ENCODE measurements at places on chromosomes 2 and 18.

GRCh38 chr18:74613381-74613780 lies 15.7 kb downstream of the ZNF407 start:
- DNase-seq, result no peak

DNA sequence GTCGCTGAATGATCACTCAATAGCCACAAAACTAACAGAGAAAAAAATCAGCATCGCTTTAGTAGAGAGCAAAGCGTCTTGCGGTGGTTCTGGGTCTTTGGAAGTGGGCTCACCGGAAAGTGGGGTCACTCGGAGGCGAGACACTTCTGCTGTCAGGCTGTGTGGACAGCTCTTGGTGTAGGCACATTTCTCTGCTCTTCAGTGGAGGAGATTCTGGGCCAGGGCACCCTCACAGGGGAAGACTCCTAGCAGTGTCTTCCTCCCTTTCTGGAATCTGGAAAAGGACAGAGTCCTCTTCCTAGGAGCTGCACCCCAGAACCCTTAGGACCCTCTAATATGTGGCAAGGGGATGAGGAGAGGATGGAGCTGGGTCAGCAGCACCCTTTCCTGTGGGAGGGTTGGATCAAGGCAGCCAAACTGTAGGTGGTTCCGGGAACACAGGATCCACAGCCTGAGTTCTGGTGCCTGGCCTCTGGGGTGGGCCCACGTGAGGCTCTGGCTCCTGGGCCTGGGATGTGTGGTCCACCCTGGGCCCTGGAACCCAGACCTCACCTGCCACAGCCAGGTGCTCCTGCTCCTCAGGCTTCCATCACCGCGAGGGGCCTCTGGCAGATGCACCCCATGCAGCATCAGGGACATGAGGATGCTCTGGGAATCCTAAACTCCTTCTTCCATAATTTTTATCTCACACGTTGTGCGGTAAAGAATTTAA lies 25.1 kb downstream of the GPR35 start:
- DNase-seq, result no peak

GRCh38 chr2:53765767-53766166 lies 1.8 kb upstream of the CHAC2 start:
- DNase-seq, result no peak

DNA sequence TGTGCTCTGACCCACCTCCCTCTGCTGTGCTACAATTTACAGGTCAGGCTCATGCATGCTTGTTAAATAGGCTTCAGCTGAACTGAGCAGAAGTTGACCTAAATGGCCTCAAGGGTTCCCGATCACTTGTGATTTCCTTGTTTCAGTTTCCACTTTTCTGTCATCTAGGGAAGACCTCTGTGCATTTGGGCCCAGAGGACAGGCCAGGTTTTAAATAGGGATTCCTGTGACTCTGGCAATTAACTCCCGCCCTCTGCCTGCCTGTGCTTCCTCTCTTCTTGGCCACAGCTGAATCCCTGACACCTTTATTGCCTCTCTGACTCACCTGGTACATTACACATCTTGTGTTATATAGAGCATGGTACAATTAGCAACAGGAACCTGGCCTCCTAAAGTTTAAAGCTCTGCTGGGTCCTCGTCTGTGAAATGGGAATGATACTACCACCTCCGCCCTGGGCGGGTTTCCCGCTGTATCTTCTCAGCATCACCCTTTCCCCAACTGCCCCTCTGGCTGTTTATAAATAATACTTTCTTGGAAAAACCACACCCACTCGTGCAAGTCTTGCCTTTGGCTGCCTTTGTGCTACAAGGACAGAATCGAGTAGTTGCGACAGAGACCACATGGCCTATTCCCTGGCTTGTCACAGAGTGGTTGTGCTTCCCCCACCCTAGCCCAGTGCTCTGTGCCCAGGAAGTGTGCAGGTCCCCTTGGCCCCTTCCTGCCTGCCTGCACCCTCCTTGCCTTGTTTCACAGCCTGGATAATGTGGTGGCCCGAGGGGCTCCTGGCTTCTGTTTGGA lies 7.9 kb downstream of the CABLES1 start:
- no peak for DNase-seq

DNA sequence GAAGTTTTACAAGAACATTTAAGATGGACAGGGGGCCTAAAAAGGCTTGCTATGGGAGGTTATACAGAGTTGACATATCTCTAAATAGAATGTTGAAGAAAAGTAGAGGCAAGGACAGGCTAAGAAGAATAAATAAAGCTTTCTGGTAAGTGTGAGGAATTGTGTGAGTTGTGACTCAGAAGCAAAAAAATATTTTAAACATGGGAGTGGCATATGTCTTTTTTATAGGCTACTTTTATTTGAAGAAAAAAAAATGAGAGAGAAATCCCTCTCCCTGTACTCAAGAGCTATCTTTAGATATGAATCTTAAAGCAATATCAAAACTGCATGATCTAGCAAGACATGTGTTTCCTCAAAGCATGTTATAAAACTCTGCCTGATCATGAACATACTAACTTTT lies 41.1 kb downstream of the RAB3GAP1 start:
- no peak for DNase-seq

GRCh38 chr2:233202531-233202944 lies 48.9 kb upstream of the ATG16L1 start:
- no peak for DNase-seq

GRCh38 chr18:9328776-9329175 lies 5.8 kb upstream of the TWSG1 start:
- no peak for DNase-seq

DNA sequence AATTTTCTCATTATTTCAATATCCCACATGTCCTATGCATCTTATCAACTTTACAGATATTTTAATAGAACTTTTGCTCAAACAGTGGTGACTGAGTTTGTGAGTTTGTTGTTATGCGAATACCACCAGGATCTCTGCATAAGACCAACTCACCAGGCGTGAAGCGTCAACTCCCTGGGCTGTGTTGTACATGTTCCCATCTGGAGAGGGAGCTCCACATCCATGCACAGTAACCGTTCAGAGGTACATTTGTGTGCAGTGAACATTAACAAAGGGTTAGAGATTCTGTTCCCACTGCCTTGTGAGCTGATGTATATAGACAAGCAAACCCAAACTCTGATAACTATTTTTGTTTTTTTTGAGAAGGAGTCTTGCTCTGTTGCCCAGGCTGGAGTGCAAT lies 188.7 kb downstream of the MYT1L start:
- DNase-seq, result no peak

DNA sequence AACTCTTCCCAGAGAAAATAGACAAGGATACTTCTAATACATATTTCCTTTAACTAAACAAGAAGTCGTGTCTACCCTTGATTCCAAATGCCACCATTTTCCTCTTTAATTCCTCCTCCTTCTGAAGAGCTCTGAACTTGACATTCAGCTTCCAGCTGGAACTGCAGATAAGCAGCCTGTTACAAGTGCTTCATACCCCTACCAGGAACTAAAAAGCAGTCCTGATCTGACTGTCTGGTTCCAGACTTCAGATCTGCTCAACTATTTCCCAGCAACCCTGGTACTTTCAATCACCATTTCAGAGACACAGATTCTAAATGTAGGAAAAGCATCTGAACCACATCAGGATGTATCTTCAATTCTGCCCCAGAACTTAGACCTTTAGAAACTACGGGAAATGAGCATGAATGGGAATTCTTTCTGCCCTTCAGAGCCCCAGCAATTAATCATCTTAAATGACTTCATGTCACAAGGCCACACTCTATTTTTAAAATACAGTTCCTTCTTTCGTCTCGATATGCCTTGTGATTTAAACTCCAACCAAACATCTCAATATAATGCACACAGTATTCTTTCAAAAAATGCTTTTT lies 159.5 kb downstream of the L3MBTL4 start:
- no peak for DNase-seq

GRCh38 chr2:207482630-207483029 lies 47.1 kb upstream of the CREB1 start:
- no peak for DNase-seq

- DNase-seq, result no peak
These were observed 15.2 kb downstream of the G6PC2 start for GRCh38 chr2:168916331-168916675.

DNA sequence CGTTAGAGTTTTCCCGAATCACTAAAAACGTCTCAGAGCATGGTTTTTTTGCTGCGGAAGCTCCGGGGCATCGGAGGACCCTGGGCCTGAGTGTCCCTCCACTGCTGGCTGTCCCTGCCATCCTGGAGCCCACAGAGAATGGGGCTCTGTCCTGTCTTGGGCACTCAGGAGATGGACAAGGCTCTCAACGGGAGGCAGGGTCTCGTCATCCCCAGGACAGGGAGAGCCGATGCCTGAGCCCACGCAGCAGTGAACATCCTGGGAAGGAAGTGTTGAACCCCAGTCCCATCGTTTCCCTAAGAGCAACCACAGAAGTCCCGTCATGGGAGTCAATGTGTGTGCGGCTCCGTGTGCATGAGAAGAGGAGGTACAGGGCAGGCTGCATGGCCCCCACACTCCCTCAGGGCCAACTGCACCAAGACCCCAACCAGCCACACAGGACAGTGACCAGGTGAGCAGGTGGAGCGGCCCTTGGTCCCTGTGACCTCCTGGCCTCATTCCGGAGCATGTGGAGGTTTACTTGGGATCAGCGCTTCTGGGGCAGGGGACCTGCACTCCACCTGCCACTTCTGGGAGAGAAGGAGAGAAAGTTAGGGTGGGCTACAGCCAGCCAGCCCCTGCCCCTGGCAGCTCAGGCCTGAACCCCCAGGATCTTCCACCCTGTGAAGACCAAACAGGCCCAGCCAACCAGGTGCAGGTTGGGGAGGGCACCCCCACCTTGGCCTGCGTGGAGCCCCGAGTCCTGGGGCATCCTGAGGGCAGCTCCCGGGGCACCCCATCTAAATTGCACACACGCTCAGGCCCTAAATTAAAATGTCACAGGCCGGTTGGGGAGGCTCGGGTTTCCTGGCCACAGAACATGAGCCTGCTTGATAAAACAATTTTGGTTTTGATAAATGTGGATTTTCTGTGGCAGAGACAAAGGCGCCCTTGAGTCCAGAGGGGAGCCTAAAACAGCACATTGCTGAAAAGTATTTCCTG lies 3.1 kb upstream of the SNED1 start:
- DNase-seq, result no peak

GRCh38 chr18:54873884-54874255 lies 45.6 kb downstream of the RAB27B start:
- no peak for DNase-seq

GRCh38 chr2:56314796-56315195 lies 131.0 kb downstream of the CCDC85A start:
- no peak for DNase-seq

DNA sequence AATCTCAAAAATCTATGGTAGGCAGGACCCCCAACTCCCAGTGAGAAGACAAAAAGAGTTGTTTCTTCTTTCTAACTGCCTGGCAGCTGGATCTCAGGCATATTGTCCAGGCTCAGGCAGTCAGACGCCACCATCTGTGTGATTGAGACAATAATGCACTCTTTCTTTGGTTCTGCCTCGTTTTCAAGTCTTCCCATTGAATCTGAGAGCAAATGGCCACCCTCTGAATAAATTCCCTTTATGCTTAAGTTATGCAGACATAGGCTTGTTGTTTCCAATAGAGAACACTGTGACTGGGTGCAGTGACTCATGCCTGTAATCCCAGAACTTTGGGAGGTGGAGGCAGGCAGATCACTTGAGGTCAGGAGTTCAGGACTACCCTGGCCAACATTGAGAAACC lies 15.3 kb upstream of the CD207 start:
- no peak for DNase-seq

- no peak for DNase-seq
These were observed 67.4 kb downstream of the UBE2E3 start for GRCh38 chr2:181047829-181048228.

- no peak for DNase-seq
These were observed 995 bp upstream of the RTN4 start for GRCh38 chr2:55051026-55051866.

DNA sequence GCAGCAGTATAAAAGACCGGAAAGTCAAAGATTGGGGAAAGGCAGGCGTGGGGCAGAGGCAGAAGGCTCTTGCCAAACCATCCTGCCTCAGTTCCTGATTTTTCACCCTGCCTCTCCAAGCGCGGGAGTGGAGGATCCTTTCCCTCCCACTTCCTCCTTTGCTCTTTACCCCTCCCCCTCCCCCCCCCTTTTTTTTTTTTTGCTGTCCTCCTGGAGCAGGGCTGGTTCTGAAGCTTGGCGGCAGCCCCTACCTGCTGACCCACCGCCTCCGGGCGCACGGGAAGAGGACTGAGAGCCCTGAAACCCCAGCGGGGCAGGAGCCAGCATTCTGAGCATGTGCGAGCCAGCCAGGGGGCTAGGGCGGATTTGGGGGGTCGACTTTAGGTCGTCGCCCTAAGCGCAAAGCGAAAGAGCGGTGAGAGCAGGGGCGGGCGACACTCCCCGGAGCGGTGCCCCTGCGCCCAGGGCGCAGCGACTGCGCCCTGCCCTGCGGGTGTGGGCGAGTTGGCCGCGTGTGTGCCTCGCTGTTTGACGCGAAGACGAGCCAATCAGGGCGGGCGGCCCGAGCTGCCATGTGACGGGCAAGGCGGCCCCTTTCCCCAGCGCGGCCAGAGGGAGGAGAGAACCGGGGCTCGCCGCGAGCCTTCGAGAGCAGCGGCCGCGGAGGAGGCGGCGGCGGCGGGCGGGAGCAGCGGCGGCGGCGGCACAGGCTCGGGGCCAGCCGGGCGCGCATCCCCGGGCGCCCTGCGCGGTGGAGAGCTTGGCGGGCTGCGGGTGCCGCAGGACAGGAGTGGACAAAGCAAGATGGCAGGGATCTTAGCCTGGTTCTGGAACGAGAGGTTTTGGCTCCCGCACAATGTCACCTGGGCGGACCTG lies at the start of gene CERS6:
Gene CERS6, plus strand, starts transcription at position 628 of the 876 bp plus-strand sequence. Its CDS starts 177 bp downstream, at position 805.
- DNase-seq, result peak; percentile 30

GRCh38 chr2:10411557-10411956 lies 36.6 kb downstream of the ODC1 start:
- DNase-seq, result no peak

- peak; percentile 65 for DNase-seq
These were observed 246.3 kb downstream of the TNS1 start for GRCh38 chr2:217756375-217757107.

DNA sequence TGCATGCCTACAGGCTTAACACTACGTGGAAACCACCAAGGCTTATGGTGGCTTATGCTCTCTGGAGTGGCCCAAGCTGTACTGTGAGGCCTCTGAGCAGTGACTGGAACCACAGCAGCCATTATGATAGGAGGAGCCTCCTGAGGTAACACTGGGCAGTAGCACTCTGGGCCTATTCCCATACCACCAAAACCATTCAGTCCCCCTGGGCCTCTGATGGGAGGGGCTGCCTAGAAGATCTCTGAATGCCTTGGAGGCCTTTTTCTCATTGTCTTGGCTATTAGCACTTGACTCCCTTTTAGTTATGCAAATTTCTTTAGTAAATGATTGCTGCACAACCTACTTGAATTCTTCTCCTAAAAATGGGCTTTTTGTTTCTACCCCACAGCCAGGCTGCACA lies 985.0 kb downstream of the DPP10 start:
- DNase-seq, result no peak

DNA sequence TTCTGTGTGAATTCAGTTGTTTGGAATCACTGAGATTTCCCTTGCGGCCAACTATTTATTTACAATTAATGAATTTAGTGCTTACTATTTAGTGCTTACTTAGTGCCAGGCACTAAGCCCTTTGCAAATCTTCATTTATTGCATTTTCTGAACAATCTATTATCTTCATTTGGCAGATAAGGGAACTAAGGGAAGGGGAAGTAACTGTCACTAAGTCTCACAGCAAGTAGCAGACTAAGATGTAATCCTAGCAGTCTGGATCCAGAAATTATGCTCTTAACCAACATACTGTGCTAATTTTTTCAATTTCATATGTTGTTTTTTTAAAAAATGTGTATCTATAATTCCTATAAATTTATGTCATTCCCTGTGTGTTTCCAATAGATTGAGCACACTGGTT lies 214.4 kb upstream of the EPC2 start:
- no peak for DNase-seq

- DNase-seq, result no peak
These were observed 29.5 kb upstream of the DPP4 start for GRCh38 chr2:162103443-162104009.

Measured in stimulated activated CD4-positive, alpha-beta T cell treated with anti-CD3 and anti-CD28 coated beads, TNF-alpha, amount 100 ng/mL, for 1 hour (primary cell).